Right atrium auricular region (tissue), 2 donors: ENCODE measurements at places on chromosomes 11 and 22. TPM values are rescaled to one million over a fixed set of nuclear protein-coding genes. Genes with fewer than 3 reads are reported as not detected.

DNA sequence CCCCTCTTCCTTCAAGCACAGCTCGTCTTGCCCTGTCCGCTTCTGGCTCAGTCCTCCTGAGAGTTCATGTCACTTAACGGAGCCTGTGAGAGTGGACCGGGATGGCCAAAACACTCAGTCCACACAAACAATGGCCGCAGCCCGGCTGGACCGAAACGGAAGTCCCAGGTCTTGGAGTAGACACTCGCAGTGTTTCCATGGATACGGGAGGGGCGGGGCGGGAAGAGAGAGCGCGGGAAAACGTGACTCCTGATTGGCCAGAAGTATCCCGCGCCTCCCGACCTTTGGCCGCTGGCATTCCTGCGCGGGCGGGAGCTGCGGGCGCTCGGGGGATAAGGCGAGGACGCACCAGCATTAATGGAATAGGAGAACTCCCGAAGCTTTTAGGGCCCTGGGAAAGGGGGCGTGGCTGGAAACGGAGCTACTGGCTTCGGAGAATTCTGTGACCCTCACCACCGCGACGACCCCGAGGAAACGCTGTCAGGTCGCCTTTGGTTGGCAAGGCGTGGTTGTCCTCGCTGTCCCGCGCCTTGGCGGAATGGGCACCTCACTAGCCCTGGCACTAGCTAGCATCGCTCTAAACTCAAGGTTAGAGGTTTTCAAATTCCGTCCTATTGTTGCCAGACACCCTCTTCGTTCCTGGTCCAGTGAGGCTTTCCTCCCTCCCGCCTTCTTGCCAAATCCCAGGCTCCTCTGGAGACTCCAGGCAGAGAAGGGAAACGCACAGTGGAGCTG, at the start of the genes NLRP14 and ZNF214:
Gene NLRP14, plus strand, starts transcription at position 297 of the 735 bp plus-strand sequence. CDS start 18,108 bp downstream, outside the sequence.
Gene ZNF214, minus strand, starts transcription at position 164 of the 735 bp plus-strand sequence. CDS start 17,511 bp downstream, outside the sequence.
- peak within 1 kb of the TSS; percentile 52 for H3K27ac ChIP-seq
- H3K4me3 ChIP-seq: peak within 1 kb of the TSS; percentile 43
- DNase-seq: peak; percentile 96
- no peaks in the 10 kb centered on the region for H3K27me3 ChIP-seq
- H3K36me3 ChIP-seq: no peaks in the 10 kb centered on the region

DNA sequence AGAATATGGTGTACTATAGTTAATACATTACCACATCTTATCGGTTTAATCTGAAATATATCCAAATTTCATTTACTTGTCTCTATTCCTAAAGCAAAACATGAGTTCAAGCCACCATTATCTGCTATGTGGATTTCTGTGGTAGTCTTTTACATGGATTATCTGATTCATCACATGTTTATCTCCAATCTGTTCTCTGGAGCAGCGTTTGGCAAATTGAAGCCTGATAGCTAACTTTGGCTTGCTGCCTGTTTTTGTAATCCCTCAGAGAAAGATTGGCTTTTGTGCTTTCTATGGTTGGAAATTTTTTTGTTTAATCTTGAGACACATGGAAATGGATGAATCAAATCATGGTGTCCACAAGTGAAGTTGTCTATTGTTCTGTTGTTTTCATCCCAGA, 274.3 kb downstream of the JRKL start:
- no peaks in the 10 kb centered on the region for H3K27me3 ChIP-seq
- no peak overlapping the region for H3K27ac ChIP-seq
- DNase-seq: no peak
- no peaks in the 10 kb centered on the region for H3K36me3 ChIP-seq
- no peak overlapping the region for H3K4me3 ChIP-seq

- no peak for DNase-seq
- no peaks in the 10 kb centered on the region for H3K36me3 ChIP-seq
- no peak overlapping the region for H3K4me3 ChIP-seq
- no peaks in the 10 kb centered on the region for H3K27me3 ChIP-seq
- H3K4me1 ChIP-seq: no peaks in the 10 kb centered on the region
Measured at GRCh38 chr11:127338380-127339259, 338.1 kb upstream of the KIRREL3 start.

Gene PIH1D2
- total RNA-seq: 1.2 TPM

Gene RIBC2
- not detected for total RNA-seq

Gene ZBTB16
- total RNA-seq: 101 TPM
